HT1080 (cell line): ENCODE measurements at places on chromosomes 3 and 15. TPM values are rescaled to one million over a fixed set of nuclear protein-coding genes. Genes with fewer than 3 reads are reported as not detected.

BDH1 gene
- 24.1 and 29.6 TPM in 2 replicates for total RNA-seq

CTXN2 gene
- not detected in 2 replicates for total RNA-seq

HYPK gene
- 19.6 and 26.9 TPM in 2 replicates for total RNA-seq

ADPRH gene
- not detected in 2 replicates for total RNA-seq
